EH (cell line): ENCODE measurements at places on chromosomes 3 and 15.
A peak's percentile ranks its signal among the peaks of the same experiment; 100 is the strongest.

- DNase-seq = no peak
Measured at GRCh38 chr3:9717563-9717962, 13.9 kb downstream of the CPNE9 start.

DNA sequence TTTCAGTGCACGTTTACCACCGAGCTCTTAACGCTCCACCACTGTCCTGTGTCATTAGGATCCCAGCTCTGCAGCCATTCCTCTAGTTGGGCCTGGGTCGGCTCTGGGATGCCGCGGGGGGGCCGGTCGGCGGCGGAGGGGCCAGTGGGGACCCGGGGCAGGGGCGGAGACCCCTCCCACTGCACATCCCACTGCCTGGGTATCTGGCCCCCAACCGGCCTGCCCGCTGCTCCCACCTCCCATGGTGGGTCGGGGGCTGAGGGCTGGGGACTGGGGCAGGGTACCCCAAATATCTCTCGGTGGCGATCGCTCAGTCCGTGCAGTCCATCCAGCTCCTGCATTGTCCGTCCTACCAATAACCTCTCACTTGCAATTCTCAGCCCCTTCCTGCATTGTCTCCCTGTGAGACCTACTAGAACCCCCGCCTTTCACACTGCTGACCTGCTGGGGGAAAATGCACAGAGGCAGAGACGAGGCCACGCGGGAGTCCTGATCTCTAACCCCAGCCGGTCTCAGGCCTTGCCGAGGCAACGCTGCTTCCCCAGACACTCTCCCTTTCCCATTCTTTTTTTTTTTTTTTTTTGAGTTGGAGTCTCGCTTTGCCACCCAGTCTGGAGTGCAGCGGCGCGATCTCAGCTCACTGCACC is 24.0 kb upstream of the MUC20 start:
- no peak for DNase-seq

GRCh38 chr15:99305761-99306505 is 54.7 kb downstream of the LRRC28 start:
- peak; percentile 68 for DNase-seq

GRCh38 chr3:162492446-162493081 is 996.0 kb downstream of the OTOL1 start:
- DNase-seq = peak; percentile 90

DNA sequence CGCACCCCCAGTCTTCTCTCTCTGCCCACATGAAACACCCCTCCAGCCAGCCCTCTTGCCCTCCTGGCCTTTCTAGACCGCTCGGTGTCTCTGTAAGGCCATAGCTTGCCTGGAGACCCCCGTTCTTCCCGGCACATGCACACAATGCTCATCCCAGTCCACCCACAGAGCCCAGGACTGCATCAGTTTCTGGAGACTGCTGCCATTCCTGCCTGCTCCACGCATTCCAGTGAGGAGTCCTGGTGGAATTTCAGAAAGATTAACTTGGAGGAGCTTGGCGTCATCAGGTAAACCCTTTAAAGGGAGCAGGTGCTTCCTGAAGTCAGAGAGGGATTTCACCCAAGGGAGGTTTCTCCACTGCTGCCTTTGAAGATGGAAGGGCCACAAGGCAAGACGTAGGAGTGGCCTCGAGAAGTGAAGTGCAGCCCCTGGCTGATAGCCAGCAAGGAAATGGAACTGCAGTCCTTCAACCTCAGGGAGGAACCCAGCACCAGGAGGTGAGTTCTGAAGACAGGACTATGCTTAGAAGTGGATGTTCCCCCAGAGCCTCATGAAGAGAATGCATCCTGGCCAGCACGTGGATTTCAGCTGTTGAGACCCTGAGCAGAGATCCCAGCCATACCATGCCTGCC is 19.2 kb downstream of the SLC41A3 start:
- no peak for DNase-seq

DNA sequence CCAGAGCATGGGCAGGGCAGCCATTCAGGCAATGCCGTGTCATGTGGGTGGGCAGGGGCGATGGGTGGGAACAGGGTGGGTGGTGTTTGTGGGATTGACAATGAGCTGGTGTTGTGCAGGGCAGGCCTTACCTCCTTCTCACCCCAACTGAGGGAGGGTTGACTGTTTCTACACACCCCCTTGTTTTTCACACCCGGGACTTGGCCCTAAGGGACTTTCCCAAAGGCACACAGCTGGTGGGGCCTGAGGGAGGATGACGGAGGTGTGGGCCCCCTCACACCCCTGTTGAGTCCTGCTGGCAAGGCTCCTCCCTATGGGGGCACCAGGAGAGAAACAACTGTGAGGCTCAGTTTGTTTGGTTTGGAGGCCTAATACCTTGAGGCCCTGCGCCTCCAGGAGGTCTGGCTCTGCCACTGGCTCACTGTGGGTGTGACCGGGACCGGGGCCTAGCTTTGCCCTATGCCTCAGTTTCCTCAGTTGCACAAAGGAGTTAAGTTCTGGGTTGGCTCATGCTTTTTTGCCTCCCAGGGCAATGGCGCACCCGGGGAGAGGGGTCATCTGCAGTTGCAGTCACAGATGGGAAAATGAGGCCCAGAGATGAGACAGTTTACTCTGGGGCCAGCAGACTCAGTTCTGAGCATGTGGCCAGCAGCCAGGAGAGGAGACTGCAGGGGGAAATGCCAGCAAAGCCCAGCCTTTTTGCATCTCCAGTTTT is 5.1 kb upstream of the DNAH1 start:
- DNase-seq = peak; percentile 20

DNA sequence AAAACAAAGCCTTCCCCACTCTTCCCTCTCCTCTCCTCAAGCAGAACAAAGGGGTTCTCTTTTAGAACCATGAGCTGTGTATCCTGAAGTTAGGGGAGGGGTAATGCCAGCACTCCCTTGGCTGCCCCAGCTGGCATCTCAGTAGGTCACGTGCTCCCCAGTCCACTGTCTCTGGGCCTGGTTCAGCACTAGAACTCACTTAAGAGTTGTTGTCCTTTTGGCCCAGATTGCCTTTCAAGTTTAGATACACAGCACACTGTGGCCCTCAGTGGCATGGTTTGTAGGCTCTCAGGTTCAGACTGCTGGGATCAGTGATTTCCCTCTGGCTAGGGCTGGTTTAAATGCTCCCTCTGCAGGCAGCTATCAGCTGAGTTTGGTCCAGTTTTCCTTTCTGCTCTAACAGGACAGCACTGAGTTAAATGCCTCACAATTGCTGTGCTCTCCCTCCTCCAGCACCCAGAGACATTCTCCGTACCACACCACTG is 188.4 kb upstream of the ST8SIA2 start:
- DNase-seq = no peak

DNA sequence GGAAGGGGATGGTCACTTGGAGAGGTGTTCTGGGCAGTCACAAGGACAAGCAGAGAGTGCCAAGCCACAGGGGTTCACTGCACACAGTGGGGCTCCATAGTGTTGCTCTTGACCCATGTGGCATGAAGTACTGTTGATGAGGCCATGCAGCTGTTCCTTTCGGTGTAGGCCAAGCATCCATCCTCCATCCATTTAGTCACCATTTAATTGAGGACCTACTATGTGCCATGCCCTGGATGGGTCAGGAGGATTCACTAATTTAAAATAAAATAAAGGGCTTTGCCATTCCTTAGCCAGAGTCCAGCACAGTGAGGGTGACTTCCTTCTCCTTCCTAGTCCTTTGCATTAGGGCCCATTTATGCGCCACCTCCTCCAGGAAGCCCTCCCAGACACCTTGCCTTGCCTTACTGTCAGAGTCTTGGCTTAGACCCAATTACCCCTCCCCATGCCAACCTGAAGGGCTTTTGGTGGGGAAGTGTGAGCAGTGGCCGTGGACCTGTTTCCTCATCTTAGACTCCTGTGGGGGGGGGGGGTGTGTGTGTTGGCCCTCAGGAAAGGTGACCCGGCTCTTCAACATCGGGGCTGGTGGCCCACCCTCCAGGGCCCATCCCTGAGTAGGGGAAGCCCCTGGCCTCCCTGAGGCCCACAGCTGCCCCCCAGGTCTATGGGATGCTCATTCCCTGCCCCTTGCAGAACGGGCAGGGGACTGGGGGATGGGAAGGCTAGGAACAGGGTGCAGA is 25.6 kb downstream of the PSTPIP1 start:
- DNase-seq = no peak

- DNase-seq = no peak
Measured at GRCh38 chr3:66532160-66532587, 31.4 kb upstream of the LRIG1 start.

DNA sequence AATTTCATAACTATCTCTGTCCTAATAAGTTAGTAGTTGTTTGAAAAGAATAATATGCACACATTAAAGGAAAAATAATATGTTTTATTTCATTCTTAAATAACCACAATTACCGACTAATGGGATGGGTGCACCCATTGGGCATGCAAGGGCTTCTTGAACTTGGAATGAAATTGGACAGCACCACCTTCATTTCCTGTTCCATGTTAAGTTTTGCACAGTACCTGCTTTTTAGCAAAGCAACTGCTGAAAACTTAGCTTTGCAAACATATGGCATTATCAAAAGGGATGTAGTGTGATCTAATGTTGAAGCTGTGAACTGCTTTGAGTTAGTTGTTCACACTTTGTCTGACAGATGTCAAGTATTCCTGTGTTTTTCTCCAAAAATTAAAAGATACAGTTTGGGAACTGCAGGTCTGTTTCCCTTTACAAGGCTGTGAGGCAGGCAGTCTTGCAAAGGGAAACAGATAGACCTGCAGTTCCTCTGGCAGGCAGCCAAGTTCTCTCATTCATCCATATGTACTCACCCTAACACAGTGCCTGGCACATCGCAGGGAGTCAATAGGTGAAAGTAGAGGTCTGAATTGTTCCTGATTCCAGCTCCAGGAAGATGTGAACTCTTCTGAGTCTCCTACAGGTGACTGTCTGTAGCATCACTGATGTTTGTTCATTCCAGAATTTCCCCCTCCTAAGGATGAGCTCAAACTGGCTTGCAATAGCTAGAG is 64.3 kb upstream of the GOLGA8B start:
- DNase-seq = no peak

GRCh38 chr3:176469694-176470205 is 727.5 kb downstream of the TBL1XR1 start:
- peak; percentile 31 for DNase-seq

DNA sequence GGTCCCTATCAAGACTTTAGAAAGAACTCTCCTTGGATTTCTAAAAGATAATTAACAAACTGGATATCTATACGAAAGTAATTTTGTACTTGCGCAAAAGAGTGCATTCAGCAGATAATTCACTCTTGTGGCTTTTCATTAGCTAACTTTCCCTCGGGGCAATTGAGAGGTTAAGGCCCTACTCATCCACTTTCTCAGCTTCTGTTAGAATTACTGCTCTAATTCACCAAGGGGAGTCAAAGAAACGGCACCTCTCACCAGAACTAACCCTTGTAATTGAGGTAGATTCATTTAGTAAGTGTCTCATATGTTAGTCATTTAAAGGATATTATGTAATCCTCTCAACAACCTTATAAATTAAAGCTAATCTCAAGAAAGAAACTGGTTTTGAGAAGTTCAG is 22.5 kb upstream of the MB21D2 start:
- peak; percentile 38 for DNase-seq

GRCh38 chr3:115398506-115398905 is 224.8 kb upstream of the GAP43 start:
- no peak for DNase-seq

DNA sequence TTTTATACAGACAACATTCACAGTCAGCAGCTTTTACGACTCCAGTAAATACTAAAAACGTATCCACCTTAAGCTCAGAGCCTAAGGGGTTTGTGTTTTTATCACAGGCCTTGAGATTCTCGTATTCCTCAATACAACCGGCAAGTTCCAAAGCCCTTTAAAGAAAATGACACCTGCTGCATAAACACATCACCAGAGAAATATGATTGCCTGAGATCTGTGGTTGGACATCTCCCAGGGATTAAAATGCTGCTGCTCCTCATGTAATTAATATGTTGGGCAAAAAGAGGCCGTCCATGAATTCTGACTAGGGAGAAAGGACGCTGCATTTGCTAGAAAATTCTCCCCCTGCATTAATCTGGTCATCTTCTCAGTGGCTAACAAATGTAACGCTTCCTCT is 544.8 kb downstream of the MAGI1 start:
- no peak for DNase-seq

DNA sequence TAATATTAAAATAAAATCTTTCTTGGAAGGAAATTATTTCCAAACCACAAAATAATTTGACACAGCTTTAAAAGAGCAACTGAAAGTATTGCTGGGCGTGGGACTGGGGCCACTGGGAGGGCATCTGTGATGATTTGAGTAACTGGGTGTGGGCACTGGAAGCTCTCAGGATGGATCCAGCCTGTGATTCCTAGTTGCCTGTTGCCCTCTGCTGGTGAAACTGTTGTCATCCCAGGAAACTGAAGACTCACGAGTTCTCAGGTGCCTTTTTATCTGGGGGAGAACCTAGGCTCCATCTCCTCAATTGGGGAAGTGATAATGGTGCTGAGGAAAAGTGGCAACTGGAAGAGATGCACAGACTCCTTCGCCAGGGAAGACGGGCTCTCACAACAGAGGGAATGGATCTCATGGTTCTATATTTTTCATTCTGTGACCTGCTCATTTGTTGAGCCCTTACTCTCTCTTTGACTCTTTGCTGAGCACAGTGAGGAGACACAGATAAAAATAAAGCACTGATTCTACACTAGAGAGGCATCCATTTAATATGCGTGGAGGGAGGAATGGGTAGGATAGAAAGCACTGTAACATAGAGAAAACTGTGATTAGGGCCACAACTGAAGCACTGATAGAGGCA is 61.6 kb downstream of the TPRG1 start:
- DNase-seq = peak; percentile 52

DNA sequence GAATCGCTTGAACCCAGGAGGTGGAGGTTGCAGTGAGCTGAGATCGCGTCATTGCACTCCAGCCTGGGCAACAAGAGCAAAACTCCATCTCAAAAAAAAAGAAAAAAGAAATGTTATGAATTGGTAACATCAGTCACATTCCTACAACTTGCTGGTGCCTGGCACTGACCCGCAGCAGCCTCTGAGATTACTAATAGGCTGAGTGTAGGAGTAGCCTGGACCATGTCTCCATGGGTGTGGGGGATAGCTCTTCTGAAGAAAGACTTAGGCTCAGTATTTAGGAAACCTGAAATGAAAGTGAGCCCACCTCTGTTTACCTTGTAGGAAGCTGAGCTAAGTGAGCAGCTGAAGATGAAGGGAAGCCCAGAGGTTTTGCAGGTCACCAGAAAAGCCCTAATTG is 148.3 kb downstream of the LRRC28 start:
- no peak for DNase-seq

GRCh38 chr3:123788710-123789109 is 95.4 kb downstream of the MYLK start:
- DNase-seq = peak; percentile 76

GRCh38 chr3:24062916-24063315 is 117.8 kb downstream of the NR1D2 start:
- DNase-seq = no peak
